Cortex of kidney (tissue), 1 donor: ENCODE measurements at places on chromosomes 13 and 19.

DNA sequence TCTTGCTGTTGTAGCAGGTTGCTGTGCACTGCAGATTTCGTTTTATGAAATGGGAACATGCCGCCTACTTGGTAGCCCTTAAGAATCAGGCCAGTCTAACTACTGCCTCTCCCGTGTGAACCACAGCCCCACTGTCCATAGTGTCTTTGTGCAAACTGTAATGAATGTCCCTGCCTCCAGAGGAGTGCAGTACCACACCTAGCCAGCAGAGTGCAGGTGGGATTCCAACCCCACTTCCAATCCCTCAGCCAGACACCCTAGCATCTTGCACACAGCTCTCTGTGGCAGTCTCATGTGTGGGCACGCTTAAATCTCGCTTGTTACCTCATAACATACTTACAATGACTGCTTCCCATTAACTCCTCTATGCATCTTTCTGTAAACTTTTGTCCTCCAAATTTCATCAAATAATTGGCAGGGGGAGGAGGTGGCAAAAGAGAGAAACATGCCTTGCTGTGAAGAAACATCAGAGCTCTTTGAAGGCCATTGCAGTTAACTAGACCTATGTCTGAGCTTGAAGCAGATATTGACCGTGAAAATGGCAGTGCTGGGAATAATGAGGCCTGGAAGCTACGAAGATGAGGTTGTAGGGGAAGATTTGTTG is 47.2 kb downstream of the ZAR1L start:
- no peak for DNase-seq

- DNase-seq: no peak
Observed at GRCh38 chr13:39107561-39107960, 69.3 kb downstream of the NHLRC3 start.

DNA sequence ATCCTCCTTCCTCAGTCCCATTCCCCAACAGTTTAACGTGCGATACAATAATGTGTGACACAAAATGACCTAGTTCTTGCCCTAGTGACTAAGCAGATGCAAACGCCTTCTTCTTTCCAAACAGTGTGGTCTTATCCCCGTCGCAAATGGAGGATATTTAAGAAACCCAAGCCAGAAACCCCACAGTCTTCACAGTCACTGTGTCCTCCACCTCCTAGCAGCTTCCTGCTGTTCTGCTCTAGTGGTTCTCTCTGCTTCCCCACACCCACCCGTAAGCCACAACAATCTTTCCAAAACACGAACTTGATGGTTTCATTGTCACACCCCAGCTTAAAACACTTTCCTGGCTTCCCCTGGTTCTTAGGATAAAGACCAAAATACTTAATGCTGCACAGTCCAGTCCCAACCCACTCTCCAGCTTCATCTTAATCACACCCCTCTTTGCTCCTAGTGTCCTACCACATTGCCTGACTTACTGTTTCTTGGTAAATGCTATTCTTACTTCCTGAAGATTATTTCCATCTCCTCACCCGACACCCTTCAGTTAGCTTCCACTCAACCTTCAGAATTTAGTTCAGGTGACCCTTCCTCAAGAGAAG is 32.3 kb downstream of the ITM2B start:
- no peak for DNase-seq

GRCh38 chr19:32910874-32911273 is 41.3 kb upstream of the SLC7A9 start:
- DNase-seq: no peak

DNA sequence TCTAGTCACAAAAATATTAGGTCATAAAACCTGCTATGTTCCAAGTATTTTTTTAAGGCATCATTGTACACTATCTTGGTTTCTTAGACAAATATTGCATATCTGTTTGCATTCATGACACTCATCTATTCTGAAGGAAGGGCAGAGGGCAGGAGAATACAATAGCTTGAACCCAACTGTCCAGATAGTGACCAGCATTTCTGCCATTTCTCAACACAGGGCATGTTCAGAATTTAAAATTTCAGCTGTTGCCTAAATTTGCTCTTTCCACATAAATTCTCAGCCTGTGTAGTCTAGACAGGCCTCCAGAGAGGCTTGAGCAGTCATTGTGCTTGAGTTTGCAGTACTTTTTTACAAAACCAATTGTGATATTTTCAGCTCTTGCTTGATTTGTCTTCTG is 119.5 kb downstream of the ZAR1L start:
- DNase-seq: no peak

DNA sequence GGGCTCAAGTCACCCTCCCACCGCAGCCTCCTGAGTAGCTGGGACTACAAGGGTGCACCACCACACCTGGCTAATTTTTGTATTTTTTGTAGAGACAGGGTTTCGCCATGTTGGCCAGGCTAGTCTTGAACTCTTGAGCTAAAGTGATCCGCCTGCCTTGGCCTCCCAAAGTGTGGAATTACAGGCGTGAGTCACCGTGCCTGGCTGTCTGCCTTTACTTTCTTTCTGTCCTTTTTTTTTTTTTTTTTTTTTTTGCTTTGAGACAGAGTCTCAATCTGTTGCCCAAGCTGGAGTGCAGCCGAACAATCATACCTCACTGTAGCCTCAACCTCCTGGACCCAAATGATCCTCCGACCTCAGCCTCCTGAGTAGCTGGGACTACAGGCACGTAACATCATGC is 25.0 kb upstream of the OR1M1 start:
- DNase-seq: no peak

DNA sequence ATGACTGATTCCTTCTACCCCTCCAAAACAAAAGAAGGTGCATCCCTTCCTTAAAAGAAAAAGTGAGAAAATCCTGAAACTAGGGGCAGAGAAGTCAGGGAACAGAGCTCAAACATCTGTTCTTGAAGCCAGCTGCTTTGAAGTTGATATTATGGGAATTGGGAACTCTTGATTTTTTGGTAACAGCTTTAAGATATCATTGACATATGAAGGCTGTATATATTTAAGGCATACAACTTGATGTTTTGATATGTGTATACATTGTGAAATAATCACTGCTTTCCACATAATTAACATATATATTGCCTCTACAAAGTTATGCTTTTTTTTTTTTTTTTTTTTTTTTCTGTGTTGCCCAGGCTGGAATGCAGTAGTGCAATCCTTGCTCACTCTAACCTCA is 117.1 kb downstream of the AKAP11 start:
- no peak for DNase-seq

DNA sequence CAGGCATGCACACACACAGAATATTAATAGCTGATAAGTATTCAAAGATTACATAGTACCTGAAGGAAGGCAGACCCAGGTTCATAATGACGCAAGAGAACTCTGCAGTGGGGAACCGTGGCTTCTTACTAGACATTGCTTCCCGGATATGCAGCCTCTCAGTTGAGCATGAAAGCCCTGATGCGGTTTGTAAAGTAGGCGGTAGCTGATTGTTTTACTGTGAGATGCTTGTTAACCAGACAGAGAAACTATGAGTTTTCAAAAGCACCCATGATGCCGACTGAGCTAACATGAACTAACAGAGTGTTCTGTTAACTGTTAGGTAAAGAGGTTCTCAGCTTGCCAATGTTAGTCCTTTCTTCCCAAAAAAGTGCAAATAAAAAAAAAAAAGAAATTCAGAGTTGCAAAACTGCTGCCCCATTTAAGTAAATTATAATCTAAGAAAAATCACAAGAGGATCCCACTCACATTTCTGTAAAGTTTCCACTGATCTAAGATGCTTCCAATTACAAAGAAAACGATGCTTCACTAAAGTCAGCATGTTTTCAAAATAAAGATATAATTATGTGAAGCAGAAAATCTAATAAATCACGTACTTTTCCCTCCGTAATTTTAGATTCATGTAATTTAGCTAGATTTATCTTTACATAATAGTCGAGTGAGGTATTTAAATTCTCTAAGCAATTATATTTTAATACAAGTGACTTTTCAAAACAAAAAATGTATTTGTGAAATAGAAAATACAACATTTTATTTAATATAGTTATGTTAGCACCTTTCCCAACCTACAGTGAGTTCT is 2.2 kb downstream of the FLT1 start:
- DNase-seq: no peak

- no peak for DNase-seq
Observed at GRCh38 chr19:6803036-6803404, 30.5 kb downstream of the VAV1 start.

DNA sequence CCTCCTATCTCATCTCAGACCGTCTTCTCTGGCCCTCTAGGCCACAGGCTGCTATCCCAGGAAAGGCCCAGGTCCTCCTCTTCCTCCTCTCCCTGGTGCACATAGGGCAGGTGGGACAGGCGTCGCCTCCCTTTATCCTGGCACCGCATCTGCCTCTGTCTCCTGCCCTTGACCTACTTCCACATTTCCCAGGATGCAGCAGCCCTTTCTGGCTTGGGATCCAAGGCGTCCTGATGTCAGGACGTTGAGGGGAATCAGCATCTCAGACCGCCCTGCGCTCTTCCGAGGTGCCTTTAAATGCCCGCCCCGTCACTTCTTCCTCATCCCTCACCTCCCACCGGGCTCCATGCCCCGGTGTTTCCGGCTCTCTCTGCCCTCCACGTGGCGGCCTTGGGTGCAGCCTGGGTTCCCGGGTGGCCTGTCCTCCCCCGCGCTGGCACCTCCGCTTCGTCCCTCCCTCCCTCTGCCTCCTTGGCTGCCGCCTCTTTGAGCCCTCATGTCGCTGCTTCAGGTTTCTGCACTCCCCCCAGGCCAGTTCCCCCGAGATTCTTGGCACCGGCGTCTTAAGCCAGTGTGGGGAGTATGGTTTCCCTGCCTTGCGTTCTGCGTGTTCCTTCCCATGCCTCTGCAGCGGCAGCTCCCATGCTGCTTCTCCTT is 66.3 kb downstream of the KDM4B start:
- DNase-seq: no peak

GRCh38 chr13:48962281-48962680 is 13.4 kb upstream of the FNDC3A start:
- DNase-seq: no peak

- DNase-seq: no peak
Observed at GRCh38 chr13:36629057-36629385, 44.8 kb upstream of the SERTM1 start.

DNA sequence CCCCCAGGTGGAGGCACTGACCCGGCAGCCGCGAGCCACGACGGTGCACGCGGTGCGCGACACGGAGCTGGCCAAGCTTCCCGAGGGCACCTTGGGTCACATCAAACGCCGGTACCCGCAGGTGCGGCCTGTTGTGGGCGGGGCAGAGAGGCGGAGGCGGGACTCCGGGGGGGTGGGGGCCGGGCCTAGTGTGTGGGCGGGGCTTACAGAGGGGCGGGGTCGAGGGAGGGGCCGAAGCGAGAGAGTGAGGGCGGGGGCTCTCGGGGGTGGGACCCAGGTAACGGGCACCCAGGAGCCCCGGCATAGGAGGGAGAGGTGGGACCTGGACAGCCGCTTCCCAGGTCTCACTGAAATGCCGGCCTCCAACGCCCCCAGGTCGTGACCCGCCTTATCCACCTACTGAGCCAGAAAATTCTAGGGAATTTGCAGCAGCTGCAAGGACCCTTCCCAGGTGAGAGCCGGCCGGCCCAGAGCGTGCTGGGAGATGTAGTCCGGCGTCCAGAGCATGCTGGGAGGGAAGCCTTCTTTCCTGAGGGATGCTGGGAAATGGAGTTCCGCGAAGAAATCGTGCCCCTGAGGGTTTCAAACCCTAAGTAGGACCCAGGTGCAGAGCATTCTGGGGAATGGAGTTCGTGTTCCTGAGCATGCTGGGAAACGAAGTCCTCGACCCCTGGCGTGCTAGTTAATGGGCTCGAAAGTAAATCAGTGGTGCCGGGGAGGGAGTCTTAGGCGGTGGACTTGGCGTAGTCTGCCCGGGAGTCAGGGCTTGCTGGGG is 15.7 kb downstream of the PNPLA6 start:
- DNase-seq: no peak

- no peak for DNase-seq
Observed at GRCh38 chr19:17765069-17765618, 13.9 kb downstream of the FCHO1 start.

DNA sequence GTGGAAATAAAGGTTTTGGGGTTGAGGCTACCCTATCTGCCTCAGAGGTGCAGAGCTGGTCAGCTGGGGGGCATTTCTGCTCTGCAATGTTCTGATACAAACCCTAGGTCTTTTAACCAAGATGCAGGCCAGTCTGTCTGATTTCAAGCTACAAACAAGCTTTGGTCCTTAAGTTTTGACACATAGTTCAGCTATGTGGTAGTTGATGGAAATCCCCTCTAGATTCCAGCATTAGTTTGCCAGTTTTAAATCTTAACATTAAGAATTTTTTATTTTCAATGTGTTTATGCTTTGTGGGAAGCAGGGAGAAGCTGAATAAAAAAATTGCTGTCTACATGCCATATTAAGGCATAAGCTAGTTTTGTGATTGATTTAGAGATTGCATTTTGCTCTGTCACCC is 225.7 kb downstream of the LMO7 start:
- no peak for DNase-seq

DNA sequence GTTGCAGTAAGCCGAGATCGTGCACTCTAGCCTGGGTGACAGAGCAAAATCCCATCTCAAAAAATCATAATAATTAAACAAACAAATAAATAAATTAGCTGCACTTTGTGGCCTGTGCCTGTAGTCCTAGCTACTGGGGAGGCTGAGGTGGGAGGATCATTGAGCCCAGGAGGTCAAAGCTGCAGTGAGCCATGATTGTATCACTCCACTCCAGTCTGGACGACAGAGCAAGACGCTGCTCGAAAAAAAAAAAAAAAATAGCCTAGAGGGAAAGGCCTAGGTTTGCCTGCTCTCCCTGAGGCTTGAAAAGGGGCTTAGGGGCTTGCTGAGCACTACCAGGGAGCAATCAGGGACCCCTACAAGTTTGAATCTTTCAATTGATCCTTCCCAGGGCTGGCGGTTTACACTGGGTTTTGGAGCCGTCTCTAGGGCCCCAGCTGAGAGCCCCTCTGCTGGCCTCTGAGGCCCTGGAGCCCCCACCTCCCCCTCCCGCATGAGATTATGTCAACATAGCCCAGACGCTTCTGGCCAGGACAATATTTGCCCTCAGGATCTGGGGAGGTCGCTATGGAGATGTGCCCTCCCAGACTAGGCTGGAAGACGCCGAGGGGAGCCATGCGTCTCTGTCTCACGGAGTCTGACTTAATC is 10.4 kb upstream of the GIPR start:
- DNase-seq: no peak

GRCh38 chr13:109389892-109390345 is 396.5 kb downstream of the IRS2 start:
- no peak for DNase-seq

DNA sequence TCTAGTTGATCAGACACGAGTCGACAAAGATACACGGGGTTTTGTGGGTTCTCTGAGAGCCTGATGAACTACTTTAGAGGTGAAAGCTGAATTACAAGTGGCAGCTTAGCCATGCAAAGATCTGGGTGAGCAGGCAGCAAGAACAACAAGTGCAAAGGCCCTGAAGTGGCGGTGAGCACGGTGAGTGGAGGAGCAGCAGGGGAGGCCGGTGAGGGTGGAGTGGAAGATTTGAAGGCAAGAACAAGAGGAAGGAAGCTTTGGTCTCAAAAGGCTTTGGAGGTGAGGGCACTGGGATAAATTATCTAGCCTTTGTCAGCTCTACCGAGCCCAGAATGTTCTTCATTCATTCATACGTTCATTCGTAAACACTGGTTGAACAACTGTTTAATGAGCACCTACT is 1.4 kb downstream of the ZNF865 start:
- DNase-seq: no peak

DNA sequence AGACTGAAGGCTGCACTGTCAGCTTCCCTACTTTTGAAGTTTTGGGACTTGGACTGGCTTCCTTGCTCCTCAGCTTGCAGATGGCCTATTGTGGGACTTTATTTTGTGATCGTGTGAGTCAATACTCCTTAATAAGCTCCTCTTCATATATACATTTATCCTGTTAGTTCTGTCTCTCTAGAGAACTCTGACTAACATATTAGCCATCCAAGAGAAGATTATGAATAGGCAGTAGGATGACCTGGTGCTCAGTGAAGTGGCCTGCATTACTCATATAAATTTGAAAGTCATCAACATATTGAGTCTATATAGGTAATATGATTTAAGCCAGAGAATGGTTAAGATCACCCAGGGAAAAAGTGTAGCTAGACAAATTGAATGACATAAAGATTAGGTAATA is 136.3 kb upstream of the UFM1 start:
- no peak for DNase-seq
